ENCODE measurements at places on chromosomes 2 and 18.

GRCh38 chr2:86807468-86808275 is 17.0 kb upstream of the CD8A start:
- peak; percentile 32 for DNase-seq

DNA sequence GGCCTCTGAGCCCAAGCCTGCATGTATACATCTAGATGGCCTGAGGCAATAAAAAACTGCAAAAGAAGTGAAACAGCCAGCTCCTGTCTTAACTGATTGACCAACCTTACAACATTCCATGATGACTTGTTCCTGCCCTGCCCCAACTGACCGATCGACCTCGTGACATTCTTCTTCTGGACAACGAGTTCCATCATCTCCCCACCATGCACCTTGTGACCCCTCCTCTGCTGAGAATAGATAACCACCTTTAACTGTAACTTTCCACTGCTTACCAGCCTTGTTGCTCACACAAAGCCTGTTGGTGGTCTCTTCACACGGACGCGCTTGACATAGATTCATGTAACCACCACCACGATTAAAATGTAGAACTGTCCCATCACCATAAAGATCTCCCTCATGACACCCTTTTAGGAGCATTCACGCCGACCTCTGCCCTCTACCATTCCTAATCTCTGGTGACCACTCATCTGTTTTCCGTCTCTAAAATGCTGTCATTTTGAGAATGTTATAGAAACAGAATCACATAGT is 120.1 kb upstream of the REV1 start:
- peak; percentile 31 for DNase-seq

- no peak for DNase-seq
Measured at GRCh38 chr2:186281726-186282125, 204.3 kb upstream of the ZC3H15 start.

GRCh38 chr2:224938651-224939182 is 103.6 kb downstream of the DOCK10 start:
- DNase-seq = peak; percentile 42

DNA sequence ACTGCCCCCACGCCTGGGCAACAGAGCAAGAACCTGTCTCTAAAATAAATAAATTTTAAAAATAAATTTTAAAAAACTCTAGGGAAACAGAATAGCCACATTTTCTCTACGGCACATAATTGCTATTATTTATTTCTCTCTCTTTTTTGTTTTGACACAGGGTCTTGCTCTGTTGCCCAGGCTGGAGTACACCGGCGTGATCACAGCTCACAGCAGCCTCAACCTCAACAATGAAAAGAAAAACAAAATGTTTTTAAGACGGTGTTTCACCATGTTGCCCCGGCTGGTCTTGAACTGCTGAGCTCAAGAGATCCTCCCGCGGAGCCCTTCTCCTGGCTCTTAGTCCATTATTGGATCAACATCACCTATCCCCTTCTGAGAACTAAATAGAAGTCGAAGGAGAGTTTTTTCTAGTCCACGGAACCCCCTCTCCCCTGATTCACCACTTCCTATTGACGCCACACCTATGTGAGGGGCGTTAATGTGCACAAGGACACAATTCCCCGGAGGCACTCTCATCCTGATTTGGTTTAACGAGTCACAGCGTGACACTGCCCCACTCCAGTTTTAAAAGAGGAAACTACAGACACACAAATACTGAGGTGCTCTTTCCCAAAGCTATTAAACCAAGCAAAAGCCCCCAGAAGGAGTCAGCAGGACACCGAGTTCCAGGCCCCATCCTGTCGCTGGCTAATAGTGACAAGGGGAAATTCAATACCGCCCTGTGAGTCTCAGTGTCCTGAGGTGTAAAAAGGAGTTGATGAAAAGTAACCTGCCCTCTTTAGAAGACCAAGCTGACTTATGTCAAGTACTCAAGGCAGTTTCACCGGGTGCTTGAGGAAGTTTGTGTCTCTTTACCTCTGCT is 1.1 kb downstream of the NPC1 start:
- peak; percentile 77 for DNase-seq

- peak; percentile 57 for DNase-seq
Measured at GRCh38 chr2:12504443-12504842, 212.3 kb upstream of the TRIB2 start.

DNA sequence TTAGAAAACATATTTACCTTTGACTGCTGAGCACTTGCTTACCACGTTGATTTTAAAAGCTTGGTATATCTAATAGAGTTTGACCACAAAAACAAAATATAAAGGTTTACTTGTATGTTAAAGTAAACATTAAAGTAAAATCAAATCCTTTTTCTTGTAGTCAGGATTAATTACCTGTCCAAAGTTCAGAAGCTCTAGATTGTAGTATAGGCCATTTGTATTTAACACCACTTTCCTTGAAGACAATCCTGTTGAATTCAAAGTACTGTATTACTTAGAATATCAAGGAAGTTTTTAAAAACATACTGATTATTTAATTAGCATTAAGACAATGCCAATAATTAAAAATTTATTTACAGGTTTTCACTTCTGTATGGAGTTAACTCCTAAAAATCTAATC is 53.0 kb downstream of the PGAP1 start:
- DNase-seq = no peak

GRCh38 chr2:136213836-136214235 is 95.9 kb upstream of the CXCR4 start:
- DNase-seq = no peak

GRCh38 chr18:74856434-74856833 is 258.8 kb downstream of the ZNF407 start:
- DNase-seq = no peak

GRCh38 chr2:237227592-237228280 is 142.0 kb downstream of the COPS8 start:
- peak; percentile 99 for DNase-seq

Data from renal cortical epithelial cell (primary cell).